Left kidney (tissue), 8 donors: ENCODE measurements at places on chromosomes 4 and X. TPM values are rescaled to one million over a fixed set of nuclear protein-coding genes. Genes with fewer than 3 reads are reported as not detected.

- DNase-seq, result no peak
These were observed 513.6 kb upstream of the PITX2 start for GRCh38 chr4:111136438-111136837.

DNA sequence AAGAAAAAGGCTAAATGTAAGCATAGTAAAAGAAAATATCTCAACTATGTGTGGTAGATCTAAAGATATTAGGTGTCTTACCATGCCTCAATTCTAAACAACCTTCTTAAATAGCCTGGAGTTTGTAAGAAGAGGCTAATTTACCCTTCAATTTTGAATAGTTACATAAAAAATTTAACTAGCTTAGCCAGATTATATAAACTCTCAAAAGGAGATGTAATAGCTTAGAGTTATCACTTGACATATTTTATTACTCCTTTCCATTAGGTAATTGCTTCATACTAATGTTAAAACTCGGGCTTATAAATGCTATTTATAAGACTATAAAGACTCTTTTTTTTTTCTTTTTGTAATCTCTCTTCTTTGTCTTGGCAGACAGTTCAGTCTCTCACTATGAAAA lies 297.5 kb upstream of the PABPC4L start:
- no peak for DNase-seq

DNA sequence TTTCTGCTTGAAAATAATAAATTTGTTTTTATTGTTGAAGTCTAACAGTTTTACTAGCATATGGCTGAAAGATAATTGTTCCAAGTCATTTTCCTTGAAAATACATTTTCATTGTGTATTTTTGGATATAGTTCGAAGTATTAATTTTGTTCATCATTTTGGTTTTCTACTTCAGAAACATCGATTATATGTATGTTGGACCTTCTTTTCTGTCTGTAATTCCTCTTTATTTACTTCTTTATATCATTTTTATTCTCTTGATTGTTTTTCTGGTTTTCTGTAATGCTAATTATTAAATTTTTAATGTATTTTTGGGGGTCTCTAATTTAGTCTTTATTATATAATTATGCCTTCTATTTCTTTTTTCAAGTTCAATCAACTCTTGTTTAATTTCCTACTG lies 407.1 kb upstream of the FRG1 start:
- DNase-seq, result no peak

GRCh38 chr4:74108457-74109115 lies 9.6 kb upstream of the CXCL2 start:
- no peak for DNase-seq

DNA sequence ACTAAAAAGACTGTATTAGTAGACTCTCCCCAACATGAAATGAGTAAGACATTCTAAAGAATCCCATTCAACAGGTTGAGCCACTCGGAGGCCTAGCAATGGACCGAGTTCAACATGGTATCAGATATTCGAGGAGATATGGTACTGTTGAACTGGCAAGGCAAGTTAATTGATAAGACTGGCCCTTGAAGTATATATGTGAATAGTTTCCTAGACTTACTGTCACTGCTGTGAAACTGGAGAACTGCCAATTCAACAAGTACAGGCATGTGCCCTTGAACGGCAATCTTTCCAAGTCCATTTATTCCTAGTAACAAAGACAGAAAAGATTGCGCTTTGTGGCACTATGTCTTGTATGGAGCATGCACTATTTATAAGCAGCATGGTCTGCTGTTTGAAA lies 24.4 kb downstream of the FAT1 start:
- DNase-seq, result no peak

- DNase-seq, result no peak
These were observed 256.1 kb upstream of the ADGRL3 start for GRCh38 chr4:60944060-60944459.

DNA sequence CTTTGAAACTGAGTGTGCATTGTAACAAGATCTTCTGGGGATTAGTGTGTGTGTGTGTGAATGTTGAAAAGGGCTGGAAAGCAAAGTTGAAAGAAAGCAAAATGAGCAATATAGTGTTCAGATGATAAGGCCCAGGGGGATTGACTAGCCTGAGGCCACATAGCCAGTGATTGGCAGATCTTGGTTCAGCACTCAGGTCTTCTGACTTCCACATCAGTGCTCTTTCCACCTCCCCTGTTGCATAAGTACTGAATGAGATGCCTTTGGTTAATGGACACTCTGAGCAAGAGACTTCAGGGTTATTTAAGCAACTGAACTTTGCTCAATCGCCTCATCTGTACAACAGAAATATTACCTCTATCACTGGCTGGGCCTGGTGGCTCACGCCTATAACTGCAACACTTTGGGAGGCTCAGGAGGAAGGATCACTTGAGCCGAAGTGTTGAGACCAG lies 120.4 kb downstream of the TMEM164 start:
- DNase-seq, result no peak

GRCh38 chr4:121736735-121737351 lies 28.1 kb downstream of the SMIM43 start:
- peak; percentile 35 for DNase-seq

DNA sequence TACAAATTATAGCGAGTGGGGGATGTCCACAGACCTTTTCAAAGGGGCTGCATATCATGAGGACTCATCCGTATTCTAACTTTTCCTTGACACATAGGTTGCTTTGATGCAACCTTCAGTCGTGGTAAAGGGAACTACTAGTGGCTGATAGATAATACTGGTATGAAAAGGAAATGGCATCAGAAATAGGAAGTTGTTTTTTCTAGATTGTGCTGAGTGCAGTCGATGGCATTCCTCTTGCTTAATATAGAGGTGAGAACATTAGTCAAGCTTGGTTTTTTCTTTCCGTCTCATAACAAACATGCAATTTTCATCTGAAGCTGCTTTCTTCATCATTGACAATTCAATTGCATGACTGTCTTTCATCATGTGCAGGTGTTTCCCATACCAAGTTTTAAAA lies 16.6 kb downstream of the ENPEP start:
- DNase-seq, result no peak

Gene GAGE12J
- polyA plus RNA-seq, result not detected

Gene ADH1A
- polyA plus RNA-seq, result 2.3 TPM

Gene NPY5R
- 6.5 TPM for polyA plus RNA-seq
